NCI-H2107 (cell line): ENCODE measurements at places on chromosomes 12 and 14.

DNA sequence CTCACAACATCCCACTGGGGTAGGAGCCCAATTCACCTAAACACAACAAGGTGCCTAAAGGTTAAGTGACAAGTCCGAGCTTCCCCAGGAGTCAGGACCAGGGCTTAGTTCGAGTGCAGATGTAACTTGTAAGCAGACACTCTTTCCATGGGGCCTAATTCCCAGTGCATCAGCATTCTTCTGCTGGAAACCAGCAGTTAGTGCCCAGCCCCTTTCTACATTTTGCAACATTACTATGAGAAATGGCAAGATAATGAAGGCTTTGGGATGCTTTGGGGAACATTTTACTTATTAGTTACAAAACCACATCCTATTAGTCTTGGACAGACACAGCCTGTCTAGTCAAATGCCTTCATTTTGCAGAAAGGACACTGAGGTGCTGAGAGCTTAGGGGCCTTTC, 179.8 kb downstream of the CALM1 start:
- DNase-seq, result no peak

DNA sequence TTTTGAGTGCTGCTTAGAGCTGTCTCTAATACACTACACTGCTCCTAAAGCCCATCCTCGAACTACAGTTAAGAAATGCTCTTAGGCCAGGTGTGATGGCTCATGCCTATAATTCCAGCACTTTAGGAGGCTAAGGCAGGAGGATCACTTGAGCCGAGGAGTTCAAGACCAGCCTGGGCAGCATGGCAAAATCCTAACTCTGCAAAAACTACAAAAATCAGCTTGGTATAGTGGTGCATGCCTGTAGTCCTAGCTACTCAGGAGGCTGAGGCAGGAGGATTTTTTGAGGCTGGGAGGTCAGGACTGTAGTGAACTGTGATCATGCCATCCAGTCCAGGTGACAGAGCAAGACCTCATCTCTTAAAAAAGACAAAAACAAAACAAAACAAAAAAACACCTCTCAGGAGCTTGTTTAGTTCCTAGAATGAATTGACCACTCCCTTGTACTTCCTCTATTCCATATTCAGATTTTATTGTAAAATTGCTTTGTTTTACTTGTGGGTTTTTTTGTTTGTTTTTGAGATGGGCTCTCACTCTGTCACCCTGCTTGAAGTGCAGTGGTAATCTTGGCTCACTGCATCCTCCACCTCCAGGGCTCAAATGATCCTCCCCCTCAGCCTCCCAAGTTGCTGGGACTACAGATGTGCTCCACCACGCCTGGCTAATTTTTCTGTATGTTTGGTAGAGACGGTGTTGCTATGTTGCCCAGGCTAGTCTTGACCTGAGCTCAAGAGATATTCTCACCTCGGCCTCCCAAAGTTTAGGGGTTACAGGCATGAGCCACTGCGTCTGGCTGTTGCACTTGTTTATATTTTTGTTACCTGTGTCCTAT, 13.6 kb downstream of the MDM2 start:
- DNase-seq, result no peak

- no peak for DNase-seq
Measured at GRCh38 chr12:29309320-29309902, 71.6 kb downstream of the ERGIC2 start.

DNA sequence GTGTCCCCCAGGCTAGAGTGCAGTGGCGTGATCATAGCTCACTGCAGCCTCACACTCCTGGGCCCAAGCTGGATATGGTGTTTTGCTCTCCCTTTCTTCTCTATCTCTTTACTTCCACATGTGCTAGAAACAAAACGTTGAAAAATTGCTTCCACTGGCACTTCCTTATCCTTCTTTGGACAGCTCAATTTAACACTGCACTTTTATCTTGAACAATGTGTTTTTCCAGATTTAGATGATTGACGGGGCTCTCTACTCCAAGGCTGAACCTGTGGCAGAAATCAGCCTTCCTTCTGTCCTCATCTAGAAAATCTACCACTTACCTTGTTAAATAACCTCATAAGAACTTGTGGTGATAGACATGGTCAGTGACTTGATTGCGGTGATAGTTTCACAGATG, 165.1 kb downstream of the DAD1 start:
- DNase-seq, result no peak

- no peak for DNase-seq
Measured at GRCh38 chr12:63150713-63151622, at the start of gene AVPR1A. AVPR1A (minus strand) TSS chr12:63151201; CDS start chr12:63150836, 365 bp downstream.

DNA sequence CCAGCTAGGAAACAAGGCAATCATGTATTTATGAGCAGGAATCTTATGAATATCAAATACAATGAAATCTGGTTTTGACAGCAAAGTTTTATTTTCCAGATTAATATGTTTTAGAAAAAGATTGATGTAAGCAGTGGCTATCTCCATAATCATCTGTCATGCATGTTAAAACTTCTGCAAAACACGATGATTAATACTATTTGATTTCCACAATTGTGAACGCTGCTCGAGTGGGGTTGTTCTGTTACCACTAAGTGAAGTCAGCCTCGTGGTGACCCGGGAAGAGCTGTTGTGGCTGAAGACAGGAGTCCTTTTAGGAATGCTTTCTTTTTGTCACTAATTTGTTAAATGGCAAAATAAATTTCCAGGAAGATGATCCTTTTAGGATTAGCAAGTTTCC, 9.4 kb downstream of the CFAP251 start:
- no peak for DNase-seq

GRCh38 chr12:60148109-60148508, 552.3 kb downstream of the SLC16A7 start:
- no peak for DNase-seq

- no peak for DNase-seq
Measured at GRCh38 chr12:2389079-2389790, 336.4 kb downstream of the CACNA1C start.

- DNase-seq, result no peak
Measured at GRCh38 chr12:9761419-9761781, 699 bp upstream of the CD69 start.

- no peak for DNase-seq
Measured at GRCh38 chr12:110444455-110444854, 5.7 kb downstream of the ARPC3 start.

GRCh38 chr12:113826805-113827538, 139.2 kb downstream of the RBM19 start:
- DNase-seq, result no peak

GRCh38 chr14:106845286-106846087, 1319.1 kb downstream of the TMEM121 start:
- DNase-seq, result peak; percentile 63

- peak; percentile 29 for DNase-seq
Measured at GRCh38 chr12:6532051-6532926, 2.0 kb upstream of the GAPDH start.

DNA sequence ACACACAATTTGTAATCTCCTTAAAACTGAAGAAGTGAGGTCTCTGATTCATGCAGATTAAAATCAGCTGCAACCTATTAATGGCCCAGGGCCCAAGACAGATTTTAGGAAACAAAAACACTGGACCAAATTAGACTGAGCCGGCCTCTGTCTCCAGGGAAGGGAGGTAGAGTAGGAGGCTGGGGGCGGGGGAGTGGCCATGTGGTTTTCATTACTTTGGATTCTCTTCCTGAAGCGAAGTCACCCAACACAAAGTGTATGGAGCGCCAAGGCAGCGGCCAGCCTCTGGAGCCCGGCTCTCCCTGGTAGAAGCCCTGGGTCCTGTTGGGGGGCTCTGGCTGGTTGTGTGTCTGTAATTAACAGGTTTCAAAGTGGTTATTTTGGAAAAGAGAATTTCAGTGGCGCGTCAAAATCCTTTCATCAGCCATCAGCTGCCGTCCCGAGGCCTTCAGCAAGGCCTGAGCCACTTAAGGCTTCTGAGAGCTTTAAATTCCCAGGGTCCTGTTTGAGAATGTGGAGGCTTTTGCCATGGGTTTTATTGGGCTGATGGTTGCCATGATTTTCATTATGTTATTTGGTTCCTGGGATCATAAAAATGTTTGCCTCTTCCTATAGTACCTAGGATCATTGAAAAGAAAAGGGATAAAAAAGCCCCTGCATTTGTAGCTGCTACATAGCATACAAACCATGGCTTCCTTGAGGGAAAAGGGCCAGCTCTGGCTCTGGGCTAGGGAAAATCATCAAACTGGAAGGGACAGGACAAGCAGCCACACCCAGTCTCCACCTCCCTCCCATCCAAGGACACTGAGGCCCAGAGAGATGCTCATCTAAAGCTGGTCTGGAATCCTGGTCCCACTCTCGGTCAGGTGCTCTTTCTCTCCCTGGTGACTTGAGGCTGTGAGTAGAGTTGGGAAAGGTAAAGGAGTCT, 282.4 kb downstream of the ZFP36L1 start:
- DNase-seq, result no peak

- no peak for DNase-seq
Measured at GRCh38 chr12:65665817-65666216, 158.5 kb upstream of the HMGA2 start.

- DNase-seq, result no peak
Measured at GRCh38 chr12:122346054-122346453, 76.4 kb downstream of the CLIP1 start.

DNA sequence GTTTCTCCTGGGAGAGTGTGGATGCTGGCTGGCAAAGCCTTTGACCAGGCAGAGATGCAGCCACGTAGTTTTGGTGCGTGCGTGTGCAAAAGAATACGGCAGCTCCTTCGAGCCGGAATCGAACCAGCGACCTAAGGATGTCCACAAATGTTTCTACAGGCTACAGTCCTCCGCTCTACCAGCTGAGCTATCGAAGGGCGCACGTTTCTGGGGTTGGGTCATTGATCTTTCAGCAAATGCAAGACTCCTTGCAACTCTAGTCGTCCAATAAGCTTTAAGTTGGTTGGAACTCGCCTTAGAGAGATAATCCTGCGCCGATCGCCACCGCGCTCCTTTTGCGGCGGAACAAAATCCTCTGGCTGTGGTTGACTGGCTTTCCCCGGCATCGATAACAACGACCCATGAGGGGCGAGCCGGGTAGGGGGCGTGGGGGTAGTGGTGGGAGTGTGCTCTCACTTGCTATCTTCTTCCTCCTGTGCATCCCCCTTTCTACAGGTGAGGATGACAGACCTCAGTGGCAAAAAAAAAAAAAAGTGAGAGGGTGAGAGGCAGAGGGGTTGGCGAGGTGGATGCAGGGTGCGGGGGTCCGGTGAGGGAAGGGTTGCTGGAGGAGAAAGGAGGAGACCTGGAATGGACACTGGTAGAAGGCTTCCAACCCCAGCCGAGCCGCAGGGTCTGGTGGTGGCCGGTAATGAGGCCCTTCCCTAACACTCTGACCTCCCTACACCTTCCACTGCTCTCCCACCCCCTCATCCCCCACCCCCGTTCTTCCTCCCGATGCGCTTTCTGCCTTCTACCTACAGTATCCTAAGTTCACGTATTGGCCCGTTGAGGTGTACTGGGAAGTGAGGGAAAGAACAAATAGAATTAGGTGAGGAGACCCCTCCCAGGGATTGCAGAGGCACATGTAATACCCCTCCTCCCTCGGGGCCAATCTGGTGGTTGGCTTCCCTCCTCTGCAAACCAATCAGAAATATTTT, 11.8 kb upstream of the OR6S1 start:
- DNase-seq, result no peak

- DNase-seq, result no peak
Measured at GRCh38 chr14:93375673-93376156, 28.7 kb downstream of the COX8C start.

DNA sequence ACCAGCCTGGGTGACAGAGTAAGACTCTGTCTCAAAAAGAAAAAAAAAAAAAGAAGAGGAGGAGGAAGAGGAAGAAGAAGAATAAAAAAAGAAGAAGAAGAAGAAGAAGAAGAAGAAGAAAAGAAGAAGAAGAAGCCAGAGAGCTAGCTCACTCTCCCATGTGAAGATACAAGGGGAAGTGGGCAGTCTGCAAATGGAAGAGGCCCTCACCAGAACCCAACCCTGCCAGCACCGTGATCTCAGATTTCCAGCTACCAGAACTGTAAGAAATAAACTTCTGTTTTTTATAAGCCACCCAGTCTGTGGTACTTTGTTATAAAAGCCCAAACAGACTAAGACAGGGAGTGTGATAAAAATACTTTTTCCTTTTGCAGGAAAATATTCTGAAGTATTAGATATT, 130.7 kb downstream of the ETNK1 start:
- no peak for DNase-seq

DNA sequence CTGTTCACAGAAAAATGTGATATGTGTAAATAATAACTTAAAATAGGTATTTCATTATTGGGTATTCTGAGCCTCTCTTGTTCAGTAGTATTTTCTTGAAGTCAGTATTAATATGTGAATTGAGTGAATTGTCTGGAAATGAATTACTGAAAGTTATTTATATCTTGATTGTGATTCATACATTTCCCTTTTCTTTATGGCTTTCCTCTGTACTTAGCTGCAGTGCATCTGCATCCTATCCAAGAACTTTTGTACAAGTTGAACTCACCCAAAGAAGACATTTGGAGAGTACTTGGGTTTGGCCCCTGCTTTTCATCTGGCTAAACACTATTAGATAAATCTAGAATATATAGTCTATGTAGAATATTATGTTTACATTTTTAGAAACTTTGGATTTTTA, 326.0 kb downstream of the RAD51B start:
- no peak for DNase-seq

GRCh38 chr12:78293059-78293686, 462.5 kb downstream of the NAV3 start:
- DNase-seq, result no peak

GRCh38 chr12:11777451-11777850, 128.0 kb downstream of the ETV6 start:
- DNase-seq, result no peak

DNA sequence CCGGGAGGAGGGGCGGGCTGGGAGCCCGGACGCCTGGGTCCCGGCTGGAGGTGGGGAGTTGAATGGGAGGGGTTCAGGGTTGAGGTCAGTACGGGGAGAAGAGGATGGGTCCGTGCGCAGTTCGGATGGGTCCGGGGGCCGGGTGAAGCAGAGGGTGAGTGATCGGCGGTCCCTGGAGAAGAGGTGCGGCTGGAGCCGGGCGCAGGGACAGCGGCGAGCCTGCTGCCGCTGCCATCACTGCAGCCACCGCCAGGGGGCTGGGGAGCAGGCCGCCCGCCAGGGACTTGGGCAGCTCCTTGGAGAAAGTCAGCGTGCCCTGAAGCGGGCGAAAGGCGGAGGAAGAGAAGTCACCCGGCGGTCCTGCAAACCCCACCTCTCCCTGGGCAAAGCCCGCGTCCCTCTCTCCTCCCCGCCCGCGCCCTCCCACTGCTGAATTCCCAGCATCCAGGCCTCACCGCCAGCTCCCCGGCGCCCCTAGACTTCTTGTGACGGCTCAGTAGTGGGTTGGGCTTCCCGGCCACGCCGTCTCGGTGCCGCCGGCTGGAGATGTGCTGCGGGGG, 6.0 kb upstream of the GPR84 start:
- DNase-seq, result no peak

GRCh38 chr12:46242569-46242968, 26.3 kb downstream of the SLC38A1 start:
- DNase-seq, result no peak

- no peak for DNase-seq
Measured at GRCh38 chr14:60357551-60358149, 108.6 kb downstream of the PPM1A start.

DNA sequence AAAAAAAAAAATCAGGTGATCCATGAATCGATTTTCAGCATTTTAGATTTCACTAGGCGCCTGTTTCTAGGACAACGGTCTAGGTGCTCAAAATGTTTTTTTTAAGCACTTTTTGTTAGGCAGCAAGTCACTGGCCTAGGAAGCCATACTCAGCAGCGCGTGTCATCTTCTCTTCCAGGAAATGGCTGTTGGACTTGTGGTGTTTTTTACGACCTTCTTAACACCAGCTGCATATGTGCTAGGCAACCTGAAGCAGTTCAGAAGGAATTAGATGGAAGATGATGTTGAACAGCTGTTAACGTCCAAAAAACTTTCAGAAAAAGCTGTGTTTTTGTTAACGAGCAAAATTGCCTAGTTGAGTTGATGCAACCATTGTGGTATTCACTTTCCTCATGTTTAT, 868 bp downstream of the COX8C start:
- no peak for DNase-seq

- DNase-seq, result no peak
Measured at GRCh38 chr12:110699591-110700445, 10.9 kb upstream of the HVCN1 start.
